SJSA1 (cell line): ENCODE measurements at places on chromosomes 4 and X. TPM values are rescaled to one million over a fixed set of nuclear protein-coding genes. Genes with fewer than 3 reads are reported as not detected.
A peak's percentile ranks its signal among the peaks of the same experiment; 100 is the strongest.

DNA sequence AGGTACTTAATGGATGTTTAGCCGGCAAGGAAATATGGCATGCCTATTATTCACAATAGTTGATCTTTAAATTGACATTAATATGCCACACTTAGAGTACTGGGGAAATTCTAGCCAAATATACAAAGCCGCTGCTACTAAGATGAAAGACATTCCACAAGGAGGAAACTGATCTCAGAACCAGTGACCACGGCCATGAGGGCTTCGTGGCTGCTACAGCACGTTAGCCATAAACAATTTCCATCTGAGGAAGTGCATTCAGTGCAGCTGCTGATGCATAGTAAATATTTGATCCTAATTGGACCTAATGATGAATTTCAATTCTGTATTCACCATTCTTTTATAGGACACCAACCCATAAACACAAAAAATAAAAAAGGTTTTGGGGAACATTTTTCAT lies 59.1 kb downstream of the SORBS2 start:
- no peak for DNase-seq

- no peak for DNase-seq
Measured at GRCh38 chr4:41792166-41792565, 43.6 kb upstream of the PHOX2B start.

DNA sequence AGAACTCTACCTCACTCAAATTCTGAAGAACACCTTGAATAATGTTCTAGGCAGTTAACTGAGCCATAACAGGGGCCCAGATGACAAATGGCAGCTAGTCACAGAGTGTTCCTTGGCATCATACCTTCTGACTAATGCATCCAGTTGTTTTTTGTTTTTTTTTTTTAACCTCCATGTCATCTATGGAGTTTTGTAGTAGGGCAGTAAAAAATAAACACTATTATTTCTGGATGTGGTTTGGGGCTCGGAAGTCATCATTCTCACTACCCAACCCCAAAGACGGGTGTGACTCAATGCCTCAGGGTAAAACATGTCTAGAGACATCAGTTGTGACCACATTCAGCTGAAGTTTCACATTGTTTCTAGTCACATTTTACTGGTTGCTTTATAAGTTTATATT lies 31.2 kb upstream of the MCF2 start:
- DNase-seq = peak; percentile 63

- DNase-seq = no peak
Measured at GRCh38 chr4:121594796-121595526, 101.8 kb downstream of the ANXA5 start.

DNA sequence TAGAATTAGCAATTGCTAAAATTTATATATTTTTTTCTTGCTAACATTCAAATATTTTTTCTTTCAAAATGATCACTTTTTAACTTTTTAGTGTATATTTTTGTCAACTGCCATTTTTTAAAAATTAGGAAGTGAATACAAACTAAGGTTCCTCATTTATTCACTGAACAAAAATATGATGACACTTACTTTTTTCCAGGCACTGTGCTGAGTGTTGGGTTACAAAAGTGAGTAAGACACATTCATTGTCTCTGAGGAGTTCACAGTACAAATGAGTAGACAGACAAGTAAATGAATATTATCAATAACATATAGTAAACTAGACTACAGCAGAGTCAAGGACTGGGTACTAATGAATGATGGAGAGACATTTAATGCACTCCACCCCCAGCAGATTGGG lies 543.5 kb downstream of the PDHA2 start:
- no peak for DNase-seq

DNA sequence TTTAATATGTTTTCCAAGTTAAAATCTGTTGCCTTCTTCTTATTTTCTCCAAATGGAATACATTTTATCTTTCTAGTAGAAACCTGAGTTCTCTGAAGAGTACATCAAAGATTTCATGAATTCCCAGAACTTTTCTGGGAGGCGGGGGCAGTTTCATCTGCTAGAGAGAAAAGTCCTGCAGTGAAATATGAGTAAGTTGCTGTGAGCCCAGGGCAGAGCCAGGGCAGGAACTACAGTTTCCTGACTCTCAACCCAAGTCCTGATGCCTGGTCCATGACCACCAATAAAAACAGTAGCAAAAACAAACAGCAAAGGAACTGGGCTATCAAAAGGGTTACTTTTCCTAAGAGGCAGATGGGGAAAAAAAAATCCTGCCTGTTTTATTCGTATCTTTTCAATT lies 239.4 kb upstream of the CTSO start:
- no peak for DNase-seq

DNA sequence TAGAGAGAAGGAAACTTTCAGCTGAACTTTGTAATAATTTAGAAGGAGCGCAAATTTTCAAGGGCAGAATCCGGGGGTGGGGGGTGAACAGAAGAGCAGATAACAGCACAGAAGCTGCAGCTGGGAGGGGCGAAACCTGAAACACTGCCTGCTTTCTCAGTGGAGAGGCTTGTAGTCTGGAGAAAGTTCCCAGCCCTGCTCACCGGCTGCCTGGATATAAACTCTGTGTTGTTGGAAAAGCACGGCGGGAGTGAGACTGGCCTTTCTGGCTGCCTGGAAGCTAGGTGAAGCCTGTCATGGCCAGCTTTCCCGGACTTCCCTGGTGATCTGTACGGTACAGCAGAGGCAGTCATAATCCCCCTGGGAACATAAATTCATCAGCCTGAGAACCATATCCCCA lies 1352.1 kb upstream of the DIAPH2 start:
- DNase-seq = no peak

DNA sequence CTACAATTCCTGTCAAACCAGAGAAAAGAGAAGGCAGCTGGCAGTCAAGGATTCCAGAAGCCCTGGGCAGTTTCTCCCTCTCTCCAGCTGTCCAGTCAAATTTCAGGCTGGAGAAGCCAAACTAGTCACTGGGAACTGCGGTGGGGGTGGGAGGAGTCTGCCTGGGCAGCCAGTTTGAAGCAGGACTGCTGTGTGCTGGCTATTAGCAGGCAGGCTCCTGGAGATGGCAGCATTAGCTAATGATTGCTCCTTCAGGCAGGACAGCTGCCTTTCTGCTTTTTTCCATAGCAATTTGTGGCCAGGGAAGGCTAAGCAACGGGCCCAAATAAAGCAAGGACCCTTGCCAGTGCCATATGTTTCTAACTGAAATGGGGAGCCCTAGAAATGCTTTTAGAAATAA lies 44.7 kb upstream of the FGF13 start:
- DNase-seq = no peak

DNA sequence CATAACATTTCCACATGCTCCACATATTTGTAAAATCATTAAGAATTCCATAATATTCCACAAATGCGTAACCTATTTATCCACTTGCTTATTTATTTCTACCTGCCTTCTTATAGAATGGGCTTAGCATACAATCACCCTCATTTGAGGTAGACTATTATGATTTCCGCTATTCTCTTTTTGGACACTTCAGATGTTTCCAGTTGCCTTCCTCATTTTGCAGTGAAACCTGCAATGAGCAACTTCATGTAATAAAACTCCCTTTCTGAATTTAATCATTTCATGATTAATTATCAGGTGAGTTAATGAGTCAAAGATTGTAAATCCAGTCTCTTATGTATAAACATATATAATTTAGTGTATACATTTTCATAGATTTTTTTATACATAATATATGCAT lies 58.0 kb downstream of the PPP3CA start:
- DNase-seq = no peak

DNA sequence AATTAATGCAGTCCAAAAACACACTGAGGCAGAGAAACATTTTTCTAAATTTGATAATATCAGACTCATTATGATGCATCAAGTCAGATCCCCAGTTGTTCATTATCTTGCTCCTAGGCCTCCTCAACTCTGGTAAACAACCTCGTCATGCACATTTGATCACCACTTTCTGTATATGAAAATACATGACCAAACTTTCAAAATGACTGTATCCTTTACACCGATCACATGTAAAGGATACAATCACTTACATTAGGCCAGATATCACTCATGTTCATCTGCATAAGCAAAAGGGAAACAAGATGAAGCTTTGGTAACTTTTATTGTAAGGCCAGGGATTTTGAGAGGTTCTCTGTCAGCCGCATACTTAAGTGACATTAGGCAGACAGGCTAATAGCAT lies 99.4 kb upstream of the IL1RAPL1 start:
- DNase-seq = no peak

DNA sequence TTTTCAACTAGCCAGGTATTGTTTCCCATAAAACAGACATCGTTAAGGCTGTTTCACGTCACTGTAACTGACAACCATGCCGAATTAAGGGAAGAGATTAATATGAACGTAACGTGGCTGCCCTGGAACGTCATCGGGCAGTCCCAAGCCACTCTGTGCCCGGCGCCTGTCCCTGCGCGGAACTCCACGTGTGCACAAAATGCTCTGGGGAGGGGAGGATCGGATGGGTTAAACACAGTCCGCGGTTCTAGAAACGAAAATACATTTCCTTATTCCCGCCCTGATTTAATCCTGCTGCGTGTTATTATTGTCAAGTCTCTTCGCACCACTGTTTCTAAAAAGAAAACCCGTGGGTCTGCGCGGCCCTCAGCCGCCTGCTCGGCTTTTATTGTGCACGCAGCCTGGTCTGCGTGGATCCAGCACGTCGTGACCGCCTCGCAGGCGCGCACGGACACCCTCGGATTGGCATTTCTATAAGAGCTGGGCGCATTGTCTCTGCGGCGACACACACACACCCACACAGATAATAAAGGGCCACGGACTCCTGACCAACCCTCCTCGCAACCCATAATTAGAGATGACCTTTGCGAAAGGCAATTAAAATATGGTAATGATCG lies 69.6 kb upstream of the BCOR start:
- no peak for DNase-seq

DNA sequence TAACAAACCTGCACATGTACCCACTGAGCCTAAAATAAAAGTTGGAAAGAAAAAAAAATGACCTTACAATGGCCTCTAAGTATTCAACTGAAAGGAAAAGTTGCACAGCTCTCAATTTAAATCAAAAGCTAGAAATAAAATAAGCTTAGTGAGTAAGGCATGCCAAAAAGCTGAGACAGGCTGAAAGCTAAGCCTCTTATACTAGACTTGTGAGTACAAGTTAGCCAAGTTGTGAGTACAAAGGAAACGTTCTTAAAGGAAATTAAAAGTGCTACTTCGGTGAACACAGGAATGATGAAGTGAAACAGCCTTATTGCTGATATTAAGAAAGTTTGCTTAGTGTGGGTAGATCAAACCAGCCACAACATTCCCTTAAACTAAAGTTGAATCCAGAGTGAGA lies 707.9 kb upstream of the PITX2 start:
- DNase-seq = no peak

DNA sequence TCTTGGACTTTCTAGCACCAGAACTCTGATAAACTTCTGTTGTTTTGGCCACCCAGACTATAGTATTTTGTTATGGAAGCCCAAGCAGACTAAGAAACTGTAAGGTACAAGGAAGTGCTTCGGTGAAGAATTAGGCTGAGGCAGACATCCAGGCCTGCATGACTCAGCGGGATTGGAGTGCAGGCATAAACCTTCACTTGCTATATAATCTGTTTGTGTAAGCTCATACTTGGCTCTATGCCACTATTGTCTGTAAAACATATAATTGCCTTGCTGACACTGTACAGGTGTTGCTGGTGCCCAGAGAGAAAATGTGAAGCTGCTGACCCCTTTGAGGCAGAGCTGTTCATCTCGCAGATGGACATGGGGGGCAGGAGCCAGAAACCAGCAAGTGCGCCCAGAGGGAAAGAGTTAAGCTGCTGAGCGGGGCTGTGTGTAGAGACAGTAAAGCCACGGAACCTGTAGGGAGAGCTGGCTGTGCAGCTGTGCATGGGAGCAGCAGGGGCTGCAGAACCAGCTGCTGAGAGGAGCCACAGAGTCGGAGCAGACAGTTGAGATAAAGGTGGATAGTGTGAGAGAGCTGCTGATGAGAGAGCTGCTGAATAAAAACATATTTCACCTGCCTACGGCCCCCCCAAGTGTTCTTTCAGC lies 96.2 kb downstream of the RBM46 start:
- DNase-seq = no peak

DNA sequence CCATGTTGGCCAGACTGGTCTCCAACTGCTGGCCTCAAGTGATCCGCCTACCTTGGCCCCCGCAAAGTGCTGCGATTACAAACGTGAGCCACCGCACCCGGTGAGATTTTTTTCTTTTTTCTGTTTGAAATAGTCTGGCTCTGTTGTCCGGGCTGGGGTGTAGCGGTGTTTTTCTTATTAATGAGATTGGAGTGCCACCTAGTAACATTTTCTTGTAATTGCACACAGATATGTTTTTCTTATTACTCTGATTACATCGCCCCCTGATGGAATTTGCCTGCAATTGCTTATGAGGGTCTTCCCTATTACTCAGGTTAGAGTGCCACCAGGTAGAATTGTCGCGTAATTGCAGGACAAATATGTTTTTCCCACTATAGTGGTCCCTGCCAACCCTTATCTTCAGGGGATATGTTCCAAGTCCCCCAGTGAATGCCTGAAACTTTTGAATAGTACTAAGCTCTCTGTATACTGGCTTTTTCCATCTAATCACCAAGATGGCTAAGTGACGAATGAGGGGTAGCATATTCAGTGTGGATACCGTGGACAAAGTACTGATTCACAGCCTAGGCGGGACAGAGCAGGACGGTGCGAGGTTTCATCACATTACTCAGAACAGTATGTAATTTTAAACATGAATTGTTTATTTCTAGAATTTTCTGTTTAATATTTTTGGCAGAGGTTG lies 8.6 kb upstream of the PDHA1 start:
- no peak for DNase-seq

DNA sequence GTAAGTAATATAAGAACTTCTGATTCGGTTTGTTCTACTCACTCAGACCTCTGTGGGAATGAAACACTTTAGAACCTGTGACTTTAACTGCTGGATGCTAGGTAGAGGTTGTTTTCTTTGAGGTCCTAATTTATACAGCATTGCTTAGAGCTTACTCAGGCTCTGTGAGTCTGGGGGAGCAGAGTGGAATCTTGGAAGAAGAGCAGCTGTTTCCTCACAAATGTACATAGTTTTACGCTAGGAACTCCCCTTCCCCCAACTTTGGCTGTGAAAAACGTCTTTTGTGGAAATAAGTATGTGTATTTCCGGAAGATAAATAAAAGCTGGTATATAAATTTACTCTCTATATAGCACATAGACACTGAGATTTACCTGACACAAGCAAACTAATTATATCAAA lies 141.4 kb downstream of the NAA11 start:
- DNase-seq = no peak

GASK1B gene
- 1.1 and 1.3 TPM in 2 replicates for total RNA-seq

MOB1B gene
- total RNA-seq = 7.5 and 12.9 TPM in 2 replicates

CFI gene
- total RNA-seq = 3.7 and 6.1 TPM in 2 replicates

PLP1 gene
- not detected in 2 replicates for total RNA-seq

HGFAC gene
- total RNA-seq = 0.42 TPM in 1 of 2 replicates, not detected in the other

RAB39B gene
- total RNA-seq = not detected in 2 replicates

LRCH2 gene
- 0.03 and 0.89 TPM in 2 replicates for total RNA-seq

LRAT gene
- total RNA-seq = not detected in 2 replicates

CLDN22 gene
- not detected in 2 replicates for total RNA-seq

TCEAL6 gene
- not detected in 2 replicates for total RNA-seq

WNK3 gene
- total RNA-seq = 0.05 TPM in 1 of 2 replicates, not detected in the other
